ENCODE measurements at places on chromosomes 3 and 15.

DNA sequence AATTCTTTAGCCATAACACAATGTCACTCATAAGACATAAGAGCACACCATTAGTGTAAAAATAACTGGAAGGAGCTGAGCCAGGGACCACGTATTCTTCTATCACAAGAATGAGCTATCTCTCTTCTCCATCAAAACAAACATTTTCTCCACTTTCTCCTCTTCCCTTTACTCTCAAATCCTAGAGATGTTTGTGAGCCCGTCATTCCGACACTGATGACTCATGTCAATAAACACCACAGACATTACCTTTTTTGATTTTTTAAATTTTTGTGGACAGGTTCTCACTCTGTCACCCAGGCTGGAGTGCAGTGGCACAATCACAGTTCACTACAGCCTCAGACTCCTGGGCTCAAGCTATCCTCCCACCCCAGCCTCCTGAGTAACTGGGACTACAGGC lies 86.6 kb downstream of the MEX3B start:
- no peak for DNase-seq

DNA sequence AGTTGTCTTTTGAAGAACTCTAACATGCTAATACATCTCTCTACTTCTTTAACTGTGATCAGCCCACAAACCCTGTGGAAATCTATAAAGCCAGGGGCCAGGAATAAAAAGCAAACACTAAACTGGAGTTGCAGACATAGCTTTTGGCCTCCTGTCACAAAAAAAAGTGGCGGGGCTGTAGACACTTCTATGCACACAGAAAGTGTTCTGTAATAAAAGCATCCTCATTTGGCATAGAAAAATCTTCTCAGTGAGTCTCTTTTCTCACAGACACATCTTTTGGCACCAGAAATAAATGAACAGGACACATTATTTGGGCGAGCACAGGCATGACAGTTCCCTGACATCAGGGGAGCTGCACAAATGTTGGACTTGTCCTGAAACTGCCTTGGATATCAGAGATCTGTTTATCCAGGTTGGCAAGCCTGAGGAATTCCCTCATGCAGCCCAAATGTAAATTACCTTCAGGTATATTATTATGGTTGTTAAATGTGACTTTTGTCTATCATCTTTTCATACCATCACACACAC lies 355.4 kb downstream of the FGF12 start:
- DNase-seq, result no peak

DNA sequence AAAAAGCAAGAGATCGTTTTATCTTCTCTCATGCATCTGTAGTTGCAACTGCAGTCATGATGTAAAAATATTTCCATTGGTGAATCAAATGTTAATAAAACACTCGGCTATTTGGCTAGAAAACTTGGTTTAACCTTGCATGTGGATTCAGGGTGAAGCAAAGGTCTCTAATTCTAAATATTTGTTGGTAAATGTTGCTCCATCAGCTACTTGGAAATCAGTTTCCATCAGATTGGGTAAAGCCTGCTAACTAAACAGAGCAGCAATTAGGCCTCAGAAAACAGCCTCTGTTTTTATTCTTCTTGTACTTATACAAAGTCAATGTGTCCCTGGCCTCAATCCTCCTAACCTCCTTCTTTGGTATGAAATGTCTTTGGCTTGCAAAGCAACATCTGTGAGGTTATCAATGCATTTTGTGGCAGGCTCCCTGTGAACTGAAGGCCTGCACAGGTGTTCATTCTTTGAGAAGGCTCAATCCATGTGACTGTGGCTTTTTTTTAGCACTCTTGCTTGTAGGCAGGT lies 312.3 kb downstream of the WDR72 start:
- no peak for DNase-seq

GRCh38 chr3:172159376-172159775 lies 120.0 kb downstream of the FNDC3B start:
- DNase-seq, result no peak

DNA sequence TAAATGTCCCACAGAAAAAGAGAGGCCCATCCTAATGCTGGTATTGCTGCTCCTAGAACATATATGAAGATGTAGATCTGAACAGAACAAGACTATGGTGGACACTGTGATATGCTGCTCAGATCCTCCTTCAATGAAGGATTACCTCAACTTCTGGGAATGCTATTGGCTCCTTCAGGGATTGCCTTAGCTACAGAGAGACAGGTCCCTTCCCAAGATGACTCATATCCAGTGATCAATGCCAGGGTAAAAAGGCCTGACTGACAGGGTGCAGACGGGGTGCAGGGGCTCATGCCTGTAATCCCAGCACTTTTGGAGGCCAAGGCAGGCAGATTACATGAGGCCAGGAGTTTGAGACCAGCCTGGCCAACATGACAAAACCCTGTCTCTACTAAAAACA lies 20.5 kb upstream of the STAG1 start:
- DNase-seq, result no peak

- no peak for DNase-seq
Measured at GRCh38 chr3:106299300-106300098, 430.7 kb upstream of the CBLB start.

- no peak for DNase-seq
Measured at GRCh38 chr15:60095711-60096110, 91.6 kb downstream of the FOXB1 start.

- DNase-seq, result no peak
Measured at GRCh38 chr15:28085489-28086174, 13.5 kb downstream of the OCA2 start.

- DNase-seq, result no peak
Measured at GRCh38 chr3:64717872-64718613, 30.2 kb upstream of the ADAMTS9 start.

DNA sequence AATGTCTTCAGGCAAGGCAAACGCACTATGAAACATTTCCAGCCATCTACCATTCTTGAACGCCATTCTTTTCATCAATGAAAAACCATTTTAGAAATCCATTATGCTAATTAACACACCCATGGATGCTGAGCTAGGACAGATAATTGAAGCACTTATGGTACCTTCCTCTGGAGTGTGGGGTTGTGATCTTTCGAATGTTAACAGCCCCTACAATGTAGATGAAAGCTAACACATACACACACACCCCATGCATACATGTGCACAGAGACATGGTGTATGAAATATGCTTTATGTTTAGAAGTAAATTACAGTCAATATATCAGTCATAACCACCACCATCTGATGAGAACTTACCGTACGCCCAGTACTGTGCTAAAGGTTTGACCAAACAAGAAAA lies 189.1 kb downstream of the SHQ1 start:
- DNase-seq, result no peak

DNA sequence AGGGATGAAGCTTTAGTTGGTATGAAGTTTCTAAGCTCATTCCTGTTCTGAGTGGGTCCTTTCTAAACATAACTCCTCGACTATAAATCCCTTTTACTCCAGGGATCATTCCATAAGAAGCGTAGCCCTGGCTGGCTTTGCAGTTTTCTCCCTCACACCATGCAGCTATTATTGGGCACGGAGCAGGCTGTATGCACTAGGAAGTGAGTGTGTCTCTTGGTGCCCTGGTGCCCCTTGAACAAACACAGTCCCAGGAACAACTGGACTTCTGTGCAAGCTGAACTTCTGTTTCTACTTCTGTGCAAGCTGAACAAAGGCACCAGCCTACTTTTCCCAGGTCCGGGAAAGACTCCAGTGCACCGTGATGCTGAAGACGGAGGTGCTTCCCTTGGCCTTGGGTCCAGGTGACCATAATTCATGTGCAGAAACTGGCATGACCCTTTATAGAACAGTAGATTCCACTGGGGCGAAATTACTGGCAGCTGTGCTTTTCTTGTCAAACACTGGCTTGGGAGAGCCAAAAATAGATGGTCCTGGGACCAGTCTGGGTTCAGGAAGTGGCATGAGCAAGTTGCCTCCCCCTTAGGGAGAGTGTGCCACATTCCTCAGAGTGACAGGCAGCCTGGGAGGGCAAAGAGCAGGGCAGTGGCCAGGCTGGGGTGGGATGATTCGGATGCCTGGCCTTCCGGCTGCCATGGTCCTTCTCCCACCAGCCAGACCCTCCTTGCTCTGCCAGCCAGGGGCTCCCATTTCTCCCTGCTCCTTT lies 127.2 kb downstream of the SLCO3A1 start:
- no peak for DNase-seq

- no peak for DNase-seq
Measured at GRCh38 chr3:153373606-153374005, 211.6 kb downstream of the RAP2B start.

DNA sequence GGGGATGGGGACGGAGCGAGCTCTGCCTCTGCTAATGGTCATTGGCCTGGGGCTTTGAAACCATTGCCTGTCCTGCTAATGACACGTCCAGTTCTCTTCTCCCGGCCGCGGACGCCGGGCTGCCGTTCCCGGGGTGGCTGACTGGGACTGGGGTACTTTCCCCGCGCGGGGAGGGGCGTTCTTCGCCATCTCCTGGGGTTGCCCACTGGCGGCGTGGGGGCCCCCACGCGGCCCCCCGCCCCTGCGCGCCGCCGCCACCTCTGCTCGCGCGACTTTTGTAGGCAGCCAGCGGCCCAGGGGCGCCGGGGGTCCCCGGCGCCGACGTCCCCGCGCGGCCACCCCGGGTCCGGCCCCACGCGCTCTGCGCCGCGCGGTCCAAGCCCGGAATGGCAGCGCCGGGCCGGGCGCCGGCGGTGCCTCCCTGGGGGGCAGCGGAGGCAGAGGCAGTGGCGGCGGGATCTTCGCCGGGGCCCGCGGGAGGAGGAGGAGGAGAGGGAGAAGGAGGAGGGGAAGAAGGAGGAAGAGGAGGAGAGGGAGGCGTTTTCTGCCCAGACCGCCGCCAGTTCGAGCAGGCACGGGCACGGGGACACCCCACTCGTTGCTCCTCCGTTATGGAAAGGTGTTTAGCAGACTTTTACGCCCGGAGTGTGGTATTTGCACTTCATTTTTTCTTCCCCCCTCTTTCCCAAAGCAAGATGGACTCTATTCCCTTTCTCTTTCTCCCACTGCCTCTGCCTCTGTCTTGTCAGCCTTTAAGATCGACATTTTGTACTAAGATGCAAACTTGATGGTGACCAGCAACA lies 2.3 kb downstream of the BBX start:
- DNase-seq, result no peak

Measured in D721Med (cell line).